ENCODE measurements at places on chromosomes 3 and 15.

DNA sequence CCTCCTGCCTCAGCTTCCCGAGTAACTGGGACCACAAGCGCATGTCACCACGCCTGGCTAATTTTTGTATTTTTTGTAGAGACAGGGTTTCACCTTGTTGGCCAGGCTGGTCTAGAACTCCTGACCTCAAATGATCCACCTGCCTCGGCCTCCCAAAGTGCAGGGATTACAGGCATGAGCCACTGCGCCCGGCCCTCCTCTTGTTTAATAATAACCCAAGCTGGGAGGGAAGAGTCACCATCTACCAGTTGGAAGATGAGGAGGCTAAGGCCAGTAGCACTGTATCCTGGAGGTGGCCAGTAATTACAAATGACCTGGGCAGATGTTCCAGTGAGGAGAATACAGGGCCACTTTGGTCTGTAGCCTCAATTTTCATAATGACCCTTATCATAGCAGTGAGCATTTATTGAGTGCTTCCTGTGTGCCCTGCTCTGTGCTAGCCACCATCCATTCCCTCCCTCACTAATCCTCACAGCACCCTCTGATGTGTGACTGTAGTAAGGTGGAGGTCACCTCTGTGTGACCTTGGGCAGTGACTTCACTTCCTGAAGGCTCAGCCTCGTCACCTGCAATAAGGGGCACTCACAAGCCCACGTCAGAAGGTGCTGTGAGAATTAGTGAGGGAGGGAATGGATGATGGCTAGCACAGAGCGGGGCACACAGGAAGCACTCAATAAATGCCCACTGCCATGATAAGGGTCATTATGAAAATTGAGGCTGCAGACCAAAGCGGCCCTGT, 64.2 kb downstream of the ABTB1 start:
- DNase-seq: no peak

- no peak for DNase-seq
Observed at GRCh38 chr15:47846876-47847275, 129.6 kb downstream of the SEMA6D start.

- no peak for DNase-seq
Observed at GRCh38 chr3:153970047-153970446, 151.1 kb upstream of the ARHGEF26 start.

DNA sequence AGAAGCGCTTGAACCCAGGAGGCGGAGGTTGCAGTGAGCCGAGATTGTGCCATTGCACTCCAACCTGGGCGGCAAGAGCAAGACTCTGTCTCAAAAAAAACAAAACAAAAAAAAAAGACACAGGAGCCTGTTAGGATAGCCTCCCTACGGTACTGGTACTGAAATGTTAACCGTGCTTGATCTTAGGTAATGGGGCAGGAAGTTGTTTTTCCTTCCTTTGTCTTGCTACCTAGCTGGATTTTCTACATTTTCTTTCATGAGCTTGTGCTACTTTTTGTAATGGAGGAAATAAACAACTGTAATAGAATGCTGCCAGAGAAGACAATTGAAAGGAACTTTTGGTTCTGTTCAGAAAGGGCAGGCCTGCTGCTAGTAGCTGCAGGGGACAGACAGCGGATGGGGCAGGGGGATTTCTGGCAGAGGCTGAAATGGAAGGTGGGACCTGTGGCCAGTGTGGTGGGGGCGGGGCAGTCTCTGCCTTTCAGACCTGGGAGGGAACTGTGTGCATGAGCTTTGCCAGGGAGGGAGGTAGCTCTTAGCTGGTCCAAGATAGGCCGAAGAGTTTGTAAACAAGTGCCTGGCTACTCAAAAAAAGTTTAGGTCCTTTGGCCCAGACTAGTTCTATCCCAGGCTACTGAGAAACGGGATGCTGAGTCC, 49.0 kb upstream of the SEMA4B start:
- DNase-seq: no peak

DNA sequence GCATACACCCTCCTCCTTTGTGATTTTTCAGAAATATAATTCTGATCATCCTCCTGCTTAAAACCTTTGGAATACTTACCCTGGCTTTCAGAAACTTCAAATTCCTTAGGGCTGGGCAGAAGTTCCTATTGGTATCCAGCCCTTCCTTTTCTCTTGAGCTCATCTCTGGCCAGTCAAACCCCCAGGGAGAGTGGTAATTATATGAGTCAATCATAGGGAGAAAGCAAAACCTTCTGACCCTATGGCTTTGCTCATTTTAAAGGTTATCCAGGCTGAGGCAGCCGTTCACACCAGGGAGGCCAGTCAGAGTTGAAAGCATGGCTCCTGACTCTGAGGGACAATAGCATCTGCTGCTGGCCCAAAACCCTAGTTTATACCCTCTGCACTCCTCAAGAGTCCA, 23.9 kb upstream of the CTNNB1 start:
- no peak for DNase-seq

DNA sequence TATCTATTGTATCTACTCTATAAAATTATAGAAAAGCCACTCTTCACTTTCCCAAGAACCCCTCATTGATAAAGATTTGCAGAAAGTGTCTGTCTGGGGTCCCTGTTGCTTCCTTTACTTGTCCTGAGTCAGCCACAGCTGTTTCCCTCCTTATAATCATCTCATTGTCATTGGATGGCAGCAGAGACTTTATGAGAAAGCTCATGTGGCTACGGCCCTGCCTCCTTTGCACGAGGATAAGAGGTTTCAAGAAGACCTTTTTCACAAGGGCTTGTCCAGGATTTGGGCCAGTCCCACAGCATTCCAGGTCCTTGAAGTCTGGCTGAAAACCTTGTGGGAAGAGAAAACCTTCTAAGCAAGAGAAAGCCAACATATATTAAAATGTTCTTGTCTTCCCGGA, 41.9 kb upstream of the THBS1 start:
- no peak for DNase-seq

DNA sequence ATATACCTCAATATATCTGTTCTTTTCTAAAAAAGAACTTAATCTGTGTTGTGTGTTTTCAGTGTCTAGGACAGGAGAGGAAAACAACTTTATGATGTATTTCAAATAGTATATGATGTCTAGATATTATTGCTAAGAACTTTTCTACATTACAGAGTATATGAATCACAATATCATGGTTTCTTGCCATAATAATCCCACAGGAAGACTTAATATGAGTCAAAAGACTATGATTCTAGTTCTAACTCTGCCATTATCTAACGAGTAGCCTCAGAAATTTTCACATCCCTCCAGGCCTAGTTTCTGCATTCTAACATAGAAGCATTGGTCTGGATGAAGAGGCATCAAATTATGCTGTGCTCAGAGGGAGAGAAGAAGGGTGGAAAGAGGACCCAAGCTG, 107.7 kb upstream of the SPRED1 start:
- DNase-seq: no peak

DNA sequence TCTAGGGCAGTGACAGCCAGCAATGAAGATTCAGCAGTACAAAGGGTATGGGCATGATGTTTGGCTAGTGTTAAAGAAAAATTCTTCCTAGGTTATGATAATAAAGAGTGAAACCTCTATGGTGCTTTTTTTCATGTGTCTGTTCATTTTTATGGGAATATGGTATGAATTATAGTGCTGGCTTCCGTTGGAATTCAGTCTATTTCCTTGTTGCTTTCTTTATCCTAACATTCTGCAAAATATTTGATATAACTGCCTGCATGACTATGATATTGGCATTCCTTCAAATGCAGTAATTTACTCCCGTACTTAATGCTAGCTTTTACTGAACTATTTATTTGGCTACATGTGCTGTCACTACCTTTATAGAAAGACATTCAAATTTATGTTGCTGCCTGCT, 57.6 kb upstream of the ATP11B start:
- no peak for DNase-seq

DNA sequence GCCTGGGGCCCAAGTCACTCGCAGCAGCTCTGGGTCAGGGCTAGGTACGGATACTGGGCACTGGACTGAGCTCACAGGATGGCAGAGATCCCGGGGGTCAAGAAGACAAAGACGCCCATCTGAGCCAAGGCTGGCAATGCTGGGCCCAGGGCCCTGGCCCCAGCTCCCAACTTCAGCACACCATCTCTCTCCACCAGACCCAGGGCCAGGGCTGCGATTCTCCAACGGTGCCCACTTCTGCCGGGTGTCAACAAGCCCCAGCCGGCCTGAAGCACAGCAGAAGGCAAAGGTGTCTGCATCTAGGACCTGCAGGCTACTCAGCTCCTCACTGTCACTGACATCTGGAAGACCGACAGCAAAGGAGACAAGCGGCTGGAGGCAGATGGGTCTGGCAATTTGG, 8.6 kb downstream of the WDR73 start:
- no peak for DNase-seq

- no peak for DNase-seq
Observed at GRCh38 chr3:168061332-168061996, 34.3 kb downstream of the GOLIM4 start.

- no peak for DNase-seq
Observed at GRCh38 chr3:143016321-143016972, 15.1 kb downstream of the U2SURP start.

- DNase-seq: no peak
Observed at GRCh38 chr3:183161552-183162336, 790 bp downstream of the LAMP3 start.

DNA sequence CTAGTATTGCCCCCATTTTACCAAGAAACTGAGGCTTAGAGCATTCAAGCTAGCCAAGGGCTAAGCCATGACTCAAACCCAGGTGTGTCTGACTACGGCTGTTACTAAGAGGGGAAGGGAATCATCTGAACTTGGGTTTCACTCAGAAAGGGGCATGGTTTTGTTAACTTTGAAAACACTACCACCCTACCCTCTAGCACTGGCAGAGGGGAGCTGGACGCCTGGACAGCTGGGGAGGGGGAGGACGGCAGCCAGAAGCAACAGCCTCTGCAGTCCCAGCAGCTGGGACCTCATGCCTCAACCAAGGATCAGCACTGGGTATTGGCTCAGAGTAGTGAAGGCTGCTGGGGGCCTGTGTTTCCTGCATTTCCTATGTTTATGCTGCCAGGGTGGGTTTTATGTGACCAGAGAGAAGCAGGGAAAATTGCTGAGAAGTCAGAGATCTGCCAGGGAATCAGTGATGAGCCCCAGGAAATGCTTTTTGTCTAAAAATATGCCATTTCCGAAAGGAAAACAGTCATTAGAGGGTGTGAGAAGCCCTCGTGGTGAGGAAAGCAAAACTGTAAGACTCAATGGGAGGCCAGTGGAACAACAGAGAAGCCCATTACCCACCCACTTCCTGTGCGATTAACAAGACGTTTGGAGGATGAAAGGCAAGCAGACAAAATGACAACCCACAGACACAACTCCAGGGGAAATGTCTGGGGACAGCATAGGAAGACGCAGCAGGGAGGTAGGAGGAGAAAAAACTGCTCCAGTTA, 41.2 kb downstream of the LIPC start:
- DNase-seq: no peak

- peak; percentile 78 for DNase-seq
Observed at GRCh38 chr15:52551762-52552161, 17.1 kb downstream of the ARPP19 start.

- DNase-seq: no peak
Observed at GRCh38 chr15:89912145-89912673, 543 bp downstream of the ARPIN start.

DNA sequence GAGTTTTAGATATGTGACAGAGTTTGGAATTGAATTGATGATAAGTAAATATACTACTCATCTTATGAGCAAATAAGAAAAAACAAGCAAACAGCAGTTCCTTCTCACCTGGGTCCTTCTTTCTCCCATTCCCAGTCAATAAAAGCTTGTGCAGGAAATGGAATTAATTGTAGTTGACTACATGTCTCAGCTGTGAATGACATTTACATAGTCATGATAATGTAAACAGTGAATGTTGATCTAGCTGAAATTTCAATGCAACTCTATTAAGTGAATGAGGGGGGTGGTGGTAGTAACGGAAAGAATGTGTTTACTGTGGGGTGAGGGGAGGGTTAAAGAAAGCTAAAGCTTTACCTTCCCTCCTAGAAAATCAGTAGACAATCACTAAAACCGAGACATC, 76.2 kb downstream of the NFKBIZ start:
- no peak for DNase-seq

- DNase-seq: no peak
Observed at GRCh38 chr3:183449791-183450190, 21.4 kb upstream of the MCF2L2 start.

GRCh38 chr15:73560501-73561117, 72.6 kb downstream of the NPTN start:
- no peak for DNase-seq

DNA sequence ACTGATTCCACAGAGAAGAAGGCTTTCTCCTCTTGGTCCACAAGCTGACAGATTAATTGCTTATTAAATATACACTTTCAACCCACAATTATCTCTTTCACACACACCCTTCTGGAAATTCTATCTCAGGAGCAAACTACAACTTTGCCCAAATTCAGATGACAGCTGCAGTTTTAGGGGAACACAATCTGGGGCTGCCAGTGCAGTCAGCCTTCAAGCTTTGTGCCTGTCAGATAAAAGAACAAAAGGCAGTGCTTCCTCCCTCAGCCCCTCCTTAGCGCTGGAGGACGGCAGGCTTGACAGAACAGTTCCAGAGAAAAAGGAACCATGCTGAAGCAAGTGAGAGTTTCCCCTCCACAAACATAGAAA, 99.6 kb downstream of the TMCC1 start:
- DNase-seq: no peak

DNA sequence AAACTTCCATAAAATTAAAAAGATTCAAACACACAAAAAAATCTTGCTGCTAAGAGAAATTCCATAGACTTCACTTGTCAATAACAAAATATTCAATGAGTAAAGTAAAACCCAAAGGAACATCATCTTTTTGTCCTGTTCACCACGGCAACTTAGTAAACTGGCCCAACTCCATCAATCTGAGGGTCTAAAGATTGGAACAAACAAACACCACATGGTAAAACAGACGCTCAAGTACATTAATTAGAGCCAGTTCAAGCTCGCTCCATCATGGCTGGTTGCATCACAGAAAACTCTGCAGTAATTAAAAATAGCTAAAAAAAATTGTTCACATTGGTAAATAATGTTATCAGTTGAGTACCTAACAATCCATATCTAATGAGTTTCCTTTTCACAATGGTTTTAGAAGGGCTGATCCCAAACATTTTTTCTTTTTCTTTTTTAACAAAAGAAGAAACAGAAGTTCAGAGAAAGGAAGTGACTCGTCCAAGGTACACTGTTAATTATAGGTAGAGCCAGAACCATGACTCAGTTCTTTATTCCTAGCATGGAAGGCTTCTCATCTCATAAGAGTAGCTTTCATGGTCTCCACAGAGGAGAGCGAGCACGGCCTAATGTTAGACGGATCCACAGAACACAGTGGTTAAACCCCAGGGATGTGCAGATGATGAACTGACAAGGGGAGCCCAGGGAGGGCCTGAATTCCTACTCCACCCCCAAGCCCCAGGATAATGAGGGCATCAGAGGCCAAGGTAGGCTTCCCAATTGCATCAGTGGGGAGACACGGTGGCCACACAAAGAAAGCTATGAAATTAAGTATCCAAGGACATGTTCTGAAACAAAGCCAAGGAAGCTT, 79.2 kb upstream of the ARHGEF3 start:
- DNase-seq: no peak

- no peak for DNase-seq
Observed at GRCh38 chr15:68298882-68299381, 21.4 kb downstream of the FEM1B start.

DNA sequence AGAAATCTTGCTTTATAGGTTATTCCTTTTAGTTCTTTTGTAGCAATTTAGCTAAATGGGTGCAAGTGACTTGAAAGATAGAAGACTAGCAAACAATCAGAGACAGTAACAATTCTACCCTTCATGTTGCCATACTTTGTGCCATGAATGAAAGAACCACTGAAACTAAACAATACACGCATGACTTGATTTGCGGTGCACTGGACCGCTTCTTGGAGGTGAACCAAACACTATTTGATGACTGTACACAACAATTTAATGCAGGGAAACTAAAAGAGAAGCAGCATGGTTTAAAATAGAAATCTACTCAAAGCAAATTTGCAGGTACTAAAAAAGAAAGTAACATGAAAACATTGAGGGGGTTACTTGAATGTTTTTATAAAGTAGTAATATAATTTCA, 331.0 kb upstream of the RARB start:
- DNase-seq: no peak
